Activated CD8-positive, alpha-beta memory T cell treated with anti-CD3 and anti-CD28 coated beads, Interleukin-2, amount 10 ng/mL, durations not matched to agents 7 days and 5 days (primary cell): ENCODE measurements at places on chromosomes 2 and 18. TPM values are rescaled to one million over a fixed set of nuclear protein-coding genes. Genes with fewer than 3 reads are reported as not detected.

SLC16A14 gene
- 0.47 TPM for total RNA-seq

RASGRP3 gene
- total RNA-seq: 15.2 TPM

ST8SIA3 gene
- total RNA-seq: not detected

CENPA gene
- 58.7 TPM for total RNA-seq

SPOPL gene
- 15.3 TPM for total RNA-seq

PIK3C3 gene
- total RNA-seq: 49.0 TPM

GBX2 gene
- total RNA-seq: not detected

TMEM200C gene
- not detected for total RNA-seq

PLCD4 gene
- total RNA-seq: 0.53 TPM

ONECUT2 gene
- total RNA-seq: not detected

HOXD3 gene
- total RNA-seq: not detected

PARD6G gene
- 0.98 TPM for total RNA-seq

PFN4 gene
- not detected for total RNA-seq

RGPD3 gene
- not detected for total RNA-seq

DTYMK gene
- 95.5 TPM for total RNA-seq

C2orf15 gene
- 0.58 TPM for total RNA-seq

CPO gene
- total RNA-seq: not detected

FBXO41 gene
- 31.5 TPM for total RNA-seq

CTAGE1 gene
- not detected for total RNA-seq

LCT gene
- total RNA-seq: 0.56 TPM

CCDC148 gene
- not detected for total RNA-seq

DPP10 gene
- total RNA-seq: not detected

RNPEPL1 gene
- 152 TPM for total RNA-seq

IL1RL1 gene
- 0.09 TPM for total RNA-seq

BCL2 gene
- 118 TPM for total RNA-seq

LINC00305 gene
- total RNA-seq: not detected

BOLL gene
- total RNA-seq: not detected

COL4A4 gene
- total RNA-seq: not detected

CDH19 gene
- not detected for total RNA-seq

PID1 gene
- not detected for total RNA-seq

CRYGC gene
- total RNA-seq: not detected
